ENCODE measurements at places on chromosomes 11 and 22.

- no peak for DNase-seq
Observed at GRCh38 chr11:77203901-77204753, 76.1 kb downstream of the MYO7A start.

DNA sequence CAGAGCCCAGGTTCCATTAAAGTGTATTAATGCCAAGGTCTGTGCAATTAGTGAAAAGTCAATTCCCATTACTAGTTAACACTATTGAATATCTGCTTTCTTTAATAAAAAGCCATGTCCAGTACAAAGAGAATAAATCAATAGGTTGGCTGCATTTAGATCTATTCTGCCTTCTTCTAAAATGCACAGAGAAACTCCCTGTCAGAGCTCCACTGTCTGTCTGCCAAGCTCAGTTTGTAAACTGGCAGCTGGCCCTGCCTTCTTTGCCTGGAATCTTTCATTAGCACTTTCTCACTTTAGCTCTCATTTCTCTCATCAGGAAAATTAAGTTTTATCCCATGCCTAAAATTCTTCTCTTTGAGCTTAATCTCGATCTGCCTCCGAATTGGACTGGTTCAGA, 35.6 kb downstream of the ARL14EP start:
- no peak for DNase-seq

DNA sequence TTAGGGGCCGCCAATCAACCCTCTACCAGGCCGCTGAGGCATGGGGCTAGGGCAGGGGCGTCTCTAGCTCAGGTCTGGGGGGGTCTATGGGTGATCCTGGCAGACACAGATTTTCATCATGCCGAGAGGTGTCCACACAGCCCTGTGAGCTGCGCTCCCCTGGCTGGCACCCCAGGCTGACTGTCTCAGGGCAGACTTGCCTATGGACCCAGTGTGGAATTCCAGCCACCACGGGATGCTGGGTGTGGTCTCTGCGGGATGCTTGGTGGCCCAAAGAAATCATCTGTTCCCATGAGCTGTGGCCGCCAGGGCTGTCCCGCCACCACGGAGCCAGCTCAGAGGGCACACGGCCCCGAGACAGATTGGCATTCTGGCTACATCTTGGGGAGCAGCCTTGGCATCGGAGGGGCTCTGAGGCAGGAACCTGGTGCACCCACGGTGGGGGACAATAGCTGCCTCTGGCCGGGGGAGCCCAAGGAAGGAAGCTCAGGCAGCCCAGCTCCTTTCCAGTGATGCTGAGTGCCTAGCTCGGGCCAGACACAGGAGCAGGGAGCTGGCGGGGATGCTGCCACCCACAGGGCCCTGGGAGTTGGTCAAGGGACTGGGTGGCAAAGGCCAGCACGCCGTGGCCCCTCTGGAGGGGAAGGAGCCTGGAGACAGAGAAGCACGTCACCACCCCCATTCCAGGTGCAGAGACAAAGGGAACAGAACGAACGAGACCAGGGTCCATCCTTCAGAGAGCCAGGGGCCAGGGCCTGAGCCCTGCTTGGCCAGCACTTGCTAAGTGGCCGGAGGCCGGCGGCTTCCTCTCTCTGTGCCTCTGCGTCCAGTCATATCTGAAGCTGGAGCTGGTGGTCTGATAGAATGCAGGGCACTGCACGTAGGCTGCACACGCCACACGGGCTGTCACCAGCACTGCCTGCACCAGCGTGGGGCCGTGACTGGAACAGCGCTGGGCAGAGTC, 64.4 kb upstream of the FGF3 start:
- no peak for DNase-seq

DNA sequence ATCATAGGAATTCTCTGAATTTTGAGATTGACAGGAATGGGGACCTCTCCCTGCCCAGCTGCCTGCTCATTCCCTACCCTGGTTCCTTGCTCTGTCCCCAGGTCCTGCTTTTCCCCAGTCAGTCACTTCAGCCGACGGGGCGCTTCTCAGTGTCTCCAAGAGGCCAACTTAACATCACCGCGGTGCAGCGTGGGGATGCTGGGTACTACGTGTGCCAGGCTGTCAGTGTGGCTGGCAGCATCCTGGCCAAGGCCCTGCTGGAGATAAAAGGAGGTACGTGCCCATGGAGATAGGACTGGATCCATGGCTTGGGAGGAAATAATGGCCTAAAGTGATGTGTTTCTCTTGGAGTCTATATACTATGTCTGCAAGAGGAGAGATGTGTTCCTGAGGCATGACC, 7.0 kb downstream of the ROBO3 start:
- DNase-seq, result peak; percentile 37

- peak; percentile 2 for DNase-seq
Observed at GRCh38 chr22:42173183-42173926, 42.7 kb upstream of the CYP2D6 start.
